ENCODE measurements at places on chromosomes 7 and 10. TPM values are rescaled to one million over a fixed set of nuclear protein-coding genes. Genes with fewer than 3 reads are reported as not detected.

NODAL gene
- not detected for total RNA-seq

GBF1 gene
- total RNA-seq, result 44.3 TPM

PARD3 gene
- 0.12 TPM for total RNA-seq

PRLHR gene
- not detected for total RNA-seq

EMX2 gene
- not detected for total RNA-seq

TMEM236 gene
- total RNA-seq, result 0.09 TPM

CALHM3 gene
- total RNA-seq, result not detected

SOSTDC1 gene
- total RNA-seq, result not detected

FKBP6 gene
- not detected for total RNA-seq

IMPDH1 gene
- total RNA-seq, result 42.3 TPM

SLC29A4 gene
- 0.32 TPM for total RNA-seq

KCNIP2 gene
- 7.1 TPM for total RNA-seq

PDZD7 gene
- total RNA-seq, result 0.11 TPM

TMEM270 gene
- not detected for total RNA-seq

NUTM2E gene
- total RNA-seq, result 0.44 TPM

FAM180A gene
- total RNA-seq, result not detected

AGMO gene
- not detected for total RNA-seq

CPA1 gene
- not detected for total RNA-seq

ADCYAP1R1 gene
- not detected for total RNA-seq

PCLO gene
- total RNA-seq, result 0.07 TPM

All from activated B cell treated with CpG ODN at 0.5 μM for 24 hours (primary cell).